ENCODE measurements at places on chromosomes 6 and 20. TPM values are rescaled to one million over a fixed set of nuclear protein-coding genes. Genes with fewer than 3 reads are reported as not detected.

The LPA gene
- not detected for total RNA-seq

The TRIM31 gene
- total RNA-seq, result not detected

The MRAP2 gene
- not detected for total RNA-seq

The ERVFRD-1 gene
- total RNA-seq, result not detected

The LGSN gene
- not detected for total RNA-seq

The TOX2 gene
- total RNA-seq, result 0.67 TPM

The NUP153 gene
- 53.0 TPM for total RNA-seq

The KCNK16 gene
- total RNA-seq, result not detected

The CENPW gene
- total RNA-seq, result 3.9 TPM

The TAGAP gene
- 52.6 TPM for total RNA-seq

The HLA-DRB5 gene
- total RNA-seq, result 1.3 TPM

DNA sequence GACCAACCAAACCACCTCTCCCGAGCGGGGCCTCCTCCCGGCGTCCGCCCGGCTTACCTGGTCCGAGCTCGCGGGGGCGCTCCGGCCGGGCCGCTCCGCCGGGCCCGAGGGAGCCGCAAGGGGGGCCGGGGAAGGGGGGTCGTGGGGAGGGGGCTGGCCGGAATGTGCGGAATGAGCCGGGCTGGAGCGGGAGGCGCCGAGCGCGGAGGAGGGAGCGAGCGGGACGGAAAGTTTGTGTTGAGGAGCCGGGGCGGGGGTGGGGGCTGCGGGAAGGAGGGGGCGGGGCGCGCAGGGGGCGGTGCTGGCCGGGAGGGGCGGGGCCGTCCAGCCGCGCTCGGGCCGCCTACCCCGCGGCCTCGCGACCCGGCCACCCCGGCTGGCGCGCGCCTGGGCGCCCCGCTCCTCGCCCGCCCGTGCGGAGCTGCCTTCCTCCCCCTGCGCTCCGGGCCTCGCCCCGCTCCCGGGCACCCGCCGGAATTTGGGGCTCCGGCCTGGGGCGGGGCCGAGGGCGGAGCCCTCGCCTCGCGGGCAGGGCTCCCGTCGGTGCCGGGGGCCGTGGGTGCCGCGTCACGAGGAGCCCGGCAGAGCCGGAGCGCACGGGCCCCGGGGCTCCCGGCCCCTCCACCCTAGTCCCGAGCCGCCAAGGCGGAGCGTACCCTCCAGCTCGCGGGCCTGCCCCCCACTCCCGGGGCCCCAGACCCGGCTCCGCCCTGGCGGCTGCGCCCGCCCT, at the start of gene TEAD3:
Gene TEAD3 (minus strand): TSS at position 239 of the 730 bp plus-strand sequence.
- peak within 1 kb of the TSS; percentile 68 for H3K4me3 ChIP-seq
- DNase-seq, result peak; percentile 56
- no peaks in the 10 kb centered on the region for H3K36me3 ChIP-seq

GRCh38 chr20:63765902-63766301, 26.3 kb downstream of the SLC2A4RG start:
- no peaks in the 10 kb centered on the region for H3K27me3 ChIP-seq
- H3K4me3 ChIP-seq, result no peak overlapping the region
- no peaks in the 10 kb centered on the region for H3K4me1 ChIP-seq
- H3K27ac ChIP-seq, result no peak overlapping the region
- no peak for DNase-seq

DNA sequence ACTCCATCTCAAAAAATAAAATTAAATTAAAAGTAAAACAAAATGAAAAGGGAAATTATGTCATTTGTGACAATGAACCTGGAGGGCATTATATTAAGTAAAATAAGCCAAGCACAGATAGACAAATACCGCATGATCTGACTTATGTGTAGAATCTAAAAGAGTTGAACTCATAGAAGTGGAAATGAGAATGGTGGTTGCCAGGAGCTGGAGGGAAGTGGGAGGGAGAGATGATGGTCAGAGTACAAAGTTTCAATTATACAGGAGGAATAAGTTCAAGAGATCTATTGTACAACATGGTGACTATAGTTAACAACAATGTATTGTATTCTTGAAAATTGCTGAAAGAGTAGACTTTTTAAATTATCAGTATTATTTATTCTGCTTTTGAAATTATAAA, 183.4 kb downstream of the ID4 start:
- no peak for DNase-seq
- H3K27me3 ChIP-seq, result no peaks in the 10 kb centered on the region
- H3K36me3 ChIP-seq, result no peaks in the 10 kb centered on the region
- H3K27ac ChIP-seq, result no peak overlapping the region
- no peak overlapping the region for H3K4me3 ChIP-seq
- H3K4me1 ChIP-seq, result peaks cover 9% of the 10 kb centered on the region

DNA sequence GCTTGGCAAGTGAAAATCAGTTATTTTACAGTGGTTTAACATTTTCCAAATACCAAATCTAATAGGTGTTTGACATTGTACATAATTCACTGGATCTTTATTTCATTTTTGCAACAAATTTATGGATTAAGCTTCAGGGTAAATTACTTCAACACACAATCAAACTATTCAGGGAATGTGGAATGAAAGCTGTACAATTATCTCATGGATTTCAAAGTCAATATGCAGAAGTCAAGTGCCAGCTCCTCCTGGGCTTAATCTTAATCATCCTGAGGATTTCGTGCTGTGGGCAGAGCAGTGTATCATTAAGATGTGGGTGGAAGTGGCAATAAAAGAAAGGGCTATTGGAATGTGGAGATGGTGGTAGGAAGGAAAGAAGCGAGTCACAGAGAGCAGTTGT, 548.8 kb downstream of the COL12A1 start:
- H3K27ac ChIP-seq, result no peak overlapping the region
- H3K27me3 ChIP-seq, result no peaks in the 10 kb centered on the region
- no peak for DNase-seq
- no peaks in the 10 kb centered on the region for H3K4me1 ChIP-seq

DNA sequence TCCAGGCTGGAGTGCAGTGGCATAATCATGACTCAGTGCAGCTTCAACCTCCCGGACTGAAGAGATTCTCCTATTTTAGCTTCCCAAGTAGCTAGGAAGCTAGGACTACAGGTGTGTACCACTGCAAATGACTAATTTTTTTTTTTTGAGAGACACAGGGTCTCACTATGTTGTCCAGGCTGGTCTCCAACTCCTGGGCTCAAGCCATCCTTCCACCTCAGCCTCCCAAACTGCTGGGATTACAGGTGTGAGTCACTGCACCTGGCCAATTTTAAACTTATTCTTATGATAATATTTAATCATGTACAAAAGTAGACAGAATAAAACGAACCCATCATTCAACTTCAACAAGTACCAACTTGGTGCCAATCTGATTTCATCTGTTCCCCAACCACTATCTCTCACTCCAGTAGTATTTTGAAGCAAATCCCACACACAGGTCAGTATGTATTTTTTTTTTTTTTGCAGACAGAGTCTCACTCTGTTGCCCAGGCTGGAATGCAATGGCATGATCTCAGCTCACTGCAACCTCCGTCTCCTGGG, 32.5 kb downstream of the BCL2L1 start:
- H3K27me3 ChIP-seq, result no peaks in the 10 kb centered on the region
- H3K36me3 ChIP-seq, result peaks cover 18% of the 10 kb centered on the region
- peaks cover 21% of the 10 kb centered on the region for H3K4me1 ChIP-seq
- no peak for DNase-seq
- no peak overlapping the region for H3K27ac ChIP-seq
- no peak overlapping the region for H3K4me3 ChIP-seq

GRCh38 chr6:133583907-133584427, 304.9 kb upstream of the TCF21 start:
- H3K4me3 ChIP-seq, result no peak overlapping the region
- no peak for DNase-seq
- H3K4me1 ChIP-seq, result no peaks in the 10 kb centered on the region
- no peak overlapping the region for H3K27ac ChIP-seq
- H3K27me3 ChIP-seq, result no peaks in the 10 kb centered on the region

DNA sequence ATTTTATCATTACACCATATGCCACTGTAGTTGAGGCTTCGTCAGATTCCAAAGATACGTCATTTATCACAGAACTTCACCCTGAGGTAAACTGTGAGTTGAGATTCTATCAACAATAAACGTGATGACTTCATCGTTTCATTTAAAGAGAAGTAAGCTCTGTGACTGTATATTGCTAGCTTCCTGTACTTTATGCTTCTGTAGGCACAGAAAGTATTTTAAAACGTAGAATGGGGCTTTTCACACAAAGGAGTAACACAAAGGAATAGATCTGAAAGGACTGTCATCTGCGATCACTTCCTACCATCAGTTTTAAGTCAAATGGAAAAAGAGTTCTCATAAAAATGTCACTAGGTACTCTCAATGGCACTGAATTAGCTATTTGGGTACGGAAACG, 234.4 kb upstream of the MCHR2 start:
- H3K4me3 ChIP-seq, result peak overlapping the region; percentile 25
- DNase-seq, result no peak
- no peaks in the 10 kb centered on the region for H3K36me3 ChIP-seq
- no peak overlapping the region for H3K27ac ChIP-seq
- no peaks in the 10 kb centered on the region for H3K4me1 ChIP-seq

- H3K4me1 ChIP-seq, result no peaks in the 10 kb centered on the region
- H3K4me3 ChIP-seq, result no peak overlapping the region
- no peak overlapping the region for H3K27ac ChIP-seq
- H3K36me3 ChIP-seq, result no peaks in the 10 kb centered on the region
- H3K27me3 ChIP-seq, result no peaks in the 10 kb centered on the region
Observed at GRCh38 chr20:2701671-2702081, 9.1 kb downstream of the EBF4 start.

DNA sequence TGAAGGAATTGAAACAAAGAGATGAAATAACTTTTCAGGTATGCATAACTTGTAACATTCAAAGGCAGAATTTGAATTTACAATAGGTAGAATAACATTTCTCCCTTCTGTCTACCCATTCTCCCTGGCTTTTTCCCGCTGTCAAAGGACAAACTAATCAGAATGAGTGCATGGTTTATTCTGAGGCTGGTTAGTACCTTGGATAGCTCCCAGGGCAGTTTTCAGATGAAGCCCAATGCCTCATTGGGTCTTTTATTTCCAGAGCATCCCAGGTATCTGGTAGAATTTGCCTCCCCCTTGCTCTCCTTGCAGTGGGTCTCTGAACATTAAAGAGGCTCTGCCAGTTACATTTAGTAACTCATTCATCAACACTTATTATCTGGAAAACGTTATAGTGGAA, 665.5 kb downstream of the BCKDHB start:
- H3K27me3 ChIP-seq, result no peaks in the 10 kb centered on the region
- H3K4me3 ChIP-seq, result no peak overlapping the region
- no peak for DNase-seq
- H3K4me1 ChIP-seq, result no peaks in the 10 kb centered on the region
- no peak overlapping the region for H3K27ac ChIP-seq
- no peaks in the 10 kb centered on the region for H3K36me3 ChIP-seq

- no peak overlapping the region for H3K4me3 ChIP-seq
- H3K36me3 ChIP-seq, result peaks cover 8% of the 10 kb centered on the region
- H3K27ac ChIP-seq, result no peak overlapping the region
- DNase-seq, result no peak
Observed at GRCh38 chr6:21064756-21065340, 528.7 kb upstream of the SOX4 start.

GRCh38 chr6:101296169-101296960, 97.1 kb upstream of the GRIK2 start:
- no peaks in the 10 kb centered on the region for H3K4me1 ChIP-seq
- no peak overlapping the region for H3K4me3 ChIP-seq
- no peak for DNase-seq
- no peak overlapping the region for H3K27ac ChIP-seq
- H3K36me3 ChIP-seq, result no peaks in the 10 kb centered on the region

GRCh38 chr6:56899311-56899710, 55.6 kb upstream of the BEND6 start:
- H3K4me3 ChIP-seq, result no peak overlapping the region
- no peak for DNase-seq
- no peaks in the 10 kb centered on the region for H3K27me3 ChIP-seq
- no peaks in the 10 kb centered on the region for H3K4me1 ChIP-seq
- H3K27ac ChIP-seq, result no peak overlapping the region

- no peaks in the 10 kb centered on the region for H3K36me3 ChIP-seq
- H3K27ac ChIP-seq, result no peak overlapping the region
- no peak overlapping the region for H3K4me3 ChIP-seq
- no peak for DNase-seq
- H3K27me3 ChIP-seq, result no peaks in the 10 kb centered on the region
- no peaks in the 10 kb centered on the region for H3K4me1 ChIP-seq
Observed at GRCh38 chr6:80457439-80457933, 351.0 kb downstream of the BCKDHB start.

GRCh38 chr6:164478426-164478825, 831.0 kb downstream of the C6orf118 start:
- DNase-seq, result no peak
- H3K4me1 ChIP-seq, result no peaks in the 10 kb centered on the region
- H3K27me3 ChIP-seq, result no peaks in the 10 kb centered on the region
- H3K27ac ChIP-seq, result no peak overlapping the region

GRCh38 chr6:112443179-112444065, 96.3 kb downstream of the RFPL4B start:
- no peak for DNase-seq
- no peaks in the 10 kb centered on the region for H3K4me1 ChIP-seq
- H3K36me3 ChIP-seq, result no peaks in the 10 kb centered on the region
- H3K4me3 ChIP-seq, result no peak overlapping the region
- H3K27ac ChIP-seq, result no peak overlapping the region

DNA sequence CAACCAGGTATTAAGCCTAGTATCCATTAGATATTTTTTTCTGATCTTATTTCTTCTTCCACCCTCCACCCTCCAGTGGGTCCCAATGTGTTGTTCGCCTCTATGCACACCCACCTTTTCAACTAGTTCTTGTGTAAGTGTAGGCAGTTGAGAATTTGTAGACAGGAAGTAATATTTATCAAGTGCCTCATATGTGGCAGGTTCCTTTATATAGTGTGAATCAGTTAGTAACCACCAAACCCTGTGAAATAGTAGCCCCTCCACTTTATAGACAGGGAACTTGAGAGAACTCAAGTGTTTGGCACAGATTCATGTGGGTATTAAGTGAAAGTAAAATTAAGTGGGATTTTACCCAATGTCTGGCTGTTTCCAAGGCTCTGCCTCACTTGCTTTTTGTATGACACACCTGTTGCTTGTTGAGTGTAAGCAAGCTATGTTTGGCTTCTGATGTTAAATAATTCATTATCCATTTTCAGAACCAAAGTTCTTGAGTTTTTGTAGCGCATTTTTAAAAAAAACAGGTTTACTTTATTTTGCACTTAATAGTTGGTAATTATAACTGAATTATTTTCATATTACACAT, 24.8 kb downstream of the AFDN start:
- no peak for DNase-seq
- H3K27me3 ChIP-seq, result no peaks in the 10 kb centered on the region
- no peaks in the 10 kb centered on the region for H3K4me1 ChIP-seq

DNA sequence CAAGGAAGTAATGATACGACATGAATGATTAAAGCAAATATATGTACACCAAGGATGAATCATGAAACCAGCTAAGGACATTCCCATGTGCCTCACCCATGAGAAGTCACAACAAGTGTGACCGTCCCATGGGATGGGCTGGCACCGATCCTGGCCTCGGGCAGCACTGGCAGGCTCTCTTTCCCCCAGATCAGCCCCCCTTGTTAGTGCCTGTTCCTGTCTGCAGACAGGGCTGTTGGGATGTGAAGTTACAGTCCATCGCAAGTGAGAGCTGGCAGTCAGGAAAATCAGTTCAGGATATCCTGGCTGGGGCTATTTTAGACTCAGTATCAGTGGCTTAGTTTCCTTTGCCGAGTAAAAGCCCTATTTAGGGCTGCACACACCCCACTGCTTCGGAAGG, 129.2 kb upstream of the SNX9 start:
- no peak for DNase-seq
- no peaks in the 10 kb centered on the region for H3K36me3 ChIP-seq
- no peaks in the 10 kb centered on the region for H3K27me3 ChIP-seq
- no peaks in the 10 kb centered on the region for H3K4me1 ChIP-seq
- H3K4me3 ChIP-seq, result no peak overlapping the region

Measured in naive thymus-derived CD4-positive, alpha-beta T cell (primary cell).